ENCODE measurements at places on chromosomes 4 and X.
A peak's percentile ranks its signal among the peaks of the same experiment; 100 is the strongest.

- no peak for DNase-seq
These were observed 551.5 kb upstream of the PITX2 start for GRCh38 chr4:111174331-111174730.

DNA sequence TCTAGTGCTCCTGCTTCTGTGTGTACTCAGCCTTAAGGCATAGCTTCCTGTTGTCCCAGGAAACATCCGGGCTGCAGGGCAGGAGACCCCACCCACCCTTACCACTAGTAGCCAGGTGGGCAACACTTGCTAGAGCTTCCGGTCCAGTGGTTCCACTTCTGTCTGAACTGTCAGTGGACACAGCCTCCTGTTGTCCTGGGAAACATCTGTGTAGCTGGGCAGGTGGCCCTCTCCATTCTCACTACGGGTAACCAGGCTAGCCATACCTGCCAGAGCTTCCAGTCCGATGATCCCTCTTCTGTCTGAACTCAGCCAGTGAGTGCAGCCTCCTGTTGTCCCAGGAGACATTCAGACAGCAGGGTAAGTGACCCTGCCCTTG is 372.2 kb downstream of the INPP4B start:
- no peak for DNase-seq

GRCh38 chrX:17596546-17597205 is 140.6 kb upstream of the SCML1 start:
- DNase-seq, result no peak

DNA sequence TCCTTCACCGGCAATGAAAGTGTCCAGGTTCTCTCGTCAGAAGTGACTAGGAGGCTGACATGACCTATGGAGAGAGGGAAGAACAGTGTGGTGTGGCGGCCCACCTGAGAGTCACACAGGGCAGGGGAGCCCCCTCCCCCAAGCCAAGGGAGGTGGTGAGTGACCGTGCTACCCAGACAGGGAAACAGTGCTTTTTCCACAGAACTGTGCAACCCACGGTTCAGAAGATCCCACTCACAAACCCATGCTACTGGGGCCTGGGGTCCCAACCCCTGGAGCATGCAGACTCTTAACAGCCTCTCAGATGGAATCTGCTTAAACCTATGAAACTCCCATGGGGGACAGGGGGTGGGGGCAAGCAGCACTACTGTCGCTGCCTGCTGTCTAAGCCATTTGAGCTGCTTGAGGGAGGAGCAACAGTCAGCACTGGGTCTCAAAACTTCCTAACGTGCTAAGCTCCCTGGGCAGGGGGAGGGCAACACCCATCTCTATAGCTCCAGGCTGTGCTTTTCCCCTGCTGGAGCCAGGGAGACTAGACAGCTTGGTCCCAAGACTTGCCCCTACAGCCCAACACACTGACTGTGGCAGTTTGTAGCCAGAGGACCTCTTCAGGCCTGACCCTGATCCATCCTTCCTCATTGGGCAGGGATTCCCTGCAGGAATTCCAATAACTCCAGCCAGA is 850.4 kb upstream of the AADAT start:
- DNase-seq, result no peak

DNA sequence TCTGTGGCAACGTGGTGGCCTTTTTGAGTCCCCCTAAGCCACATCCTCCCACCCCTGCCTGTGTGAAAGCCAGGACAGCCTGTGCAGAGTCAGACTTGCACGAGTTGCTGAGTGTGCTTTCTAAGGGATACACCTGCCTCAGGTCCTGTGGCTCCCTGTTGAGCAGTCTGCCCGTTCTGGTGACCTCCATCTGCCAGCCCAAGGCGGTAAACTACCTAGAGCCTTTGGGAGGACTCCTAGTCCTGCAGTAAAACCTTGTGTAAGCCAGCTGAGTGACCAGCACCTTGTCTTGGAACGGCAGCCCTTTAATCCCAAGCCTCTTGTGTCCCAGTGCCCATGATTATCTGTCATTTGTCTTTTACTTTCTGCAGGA is 69.3 kb downstream of the NBDY start:
- DNase-seq, result no peak

DNA sequence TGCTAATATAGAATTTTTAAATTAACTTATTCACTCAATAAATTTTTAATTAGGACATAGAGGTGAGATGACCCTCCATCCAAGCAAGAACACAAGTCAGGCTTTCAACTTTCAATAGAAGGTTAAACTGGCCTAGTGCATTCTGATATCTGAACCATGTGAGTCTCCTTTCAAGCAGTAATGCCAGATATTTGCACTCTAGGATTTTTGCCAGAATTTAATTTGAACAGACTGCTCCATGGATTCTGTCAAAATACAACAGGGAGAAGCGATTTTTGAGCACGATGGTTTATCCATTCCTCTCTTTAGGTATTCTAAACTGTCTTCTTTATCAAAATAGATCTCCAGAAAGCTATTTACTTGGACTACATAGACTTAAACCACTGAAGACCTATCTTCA is 72.0 kb upstream of the DCLK2 start:
- DNase-seq, result no peak

- no peak for DNase-seq
These were observed 21.2 kb downstream of the FGFBP1 start for GRCh38 chr4:15917297-15917696.

DNA sequence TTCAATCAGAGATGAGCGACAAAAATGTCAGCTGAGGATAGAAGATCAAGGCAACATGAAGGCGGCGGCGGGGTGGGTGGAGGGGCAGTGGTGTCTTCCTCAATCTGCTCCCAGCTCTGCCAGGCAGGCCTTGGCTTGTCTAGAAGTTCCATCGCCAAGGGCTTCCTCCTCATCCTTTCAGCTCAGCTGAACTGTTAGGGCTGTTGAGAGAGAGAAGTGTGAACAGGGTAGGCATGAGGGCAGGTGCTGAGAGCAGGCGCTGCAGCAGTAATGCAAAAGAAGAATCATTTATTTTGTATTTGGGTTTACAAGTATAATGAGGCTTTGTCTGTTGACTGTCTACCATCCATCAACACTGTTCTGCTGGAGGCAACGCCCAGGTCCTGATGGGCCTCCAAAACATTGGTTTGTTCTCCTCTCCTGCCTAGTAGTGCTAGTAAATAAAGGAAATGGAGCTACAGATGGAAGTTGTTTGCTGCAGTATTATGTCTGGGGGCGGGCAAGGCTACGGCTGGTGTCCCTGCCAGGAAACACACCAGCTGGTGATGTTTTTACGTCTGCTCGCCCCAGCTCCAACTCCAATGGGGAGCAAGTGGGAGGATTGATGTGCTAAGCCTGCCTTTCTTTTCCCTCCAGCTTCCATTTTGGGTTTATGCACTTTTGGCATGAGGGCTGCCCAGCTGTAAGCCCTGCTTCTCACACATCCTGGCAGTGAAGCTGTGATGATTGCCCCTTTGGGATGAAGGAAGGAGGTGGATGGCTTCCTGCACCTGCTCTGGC is 139.4 kb upstream of the BOD1L1 start:
- no peak for DNase-seq

DNA sequence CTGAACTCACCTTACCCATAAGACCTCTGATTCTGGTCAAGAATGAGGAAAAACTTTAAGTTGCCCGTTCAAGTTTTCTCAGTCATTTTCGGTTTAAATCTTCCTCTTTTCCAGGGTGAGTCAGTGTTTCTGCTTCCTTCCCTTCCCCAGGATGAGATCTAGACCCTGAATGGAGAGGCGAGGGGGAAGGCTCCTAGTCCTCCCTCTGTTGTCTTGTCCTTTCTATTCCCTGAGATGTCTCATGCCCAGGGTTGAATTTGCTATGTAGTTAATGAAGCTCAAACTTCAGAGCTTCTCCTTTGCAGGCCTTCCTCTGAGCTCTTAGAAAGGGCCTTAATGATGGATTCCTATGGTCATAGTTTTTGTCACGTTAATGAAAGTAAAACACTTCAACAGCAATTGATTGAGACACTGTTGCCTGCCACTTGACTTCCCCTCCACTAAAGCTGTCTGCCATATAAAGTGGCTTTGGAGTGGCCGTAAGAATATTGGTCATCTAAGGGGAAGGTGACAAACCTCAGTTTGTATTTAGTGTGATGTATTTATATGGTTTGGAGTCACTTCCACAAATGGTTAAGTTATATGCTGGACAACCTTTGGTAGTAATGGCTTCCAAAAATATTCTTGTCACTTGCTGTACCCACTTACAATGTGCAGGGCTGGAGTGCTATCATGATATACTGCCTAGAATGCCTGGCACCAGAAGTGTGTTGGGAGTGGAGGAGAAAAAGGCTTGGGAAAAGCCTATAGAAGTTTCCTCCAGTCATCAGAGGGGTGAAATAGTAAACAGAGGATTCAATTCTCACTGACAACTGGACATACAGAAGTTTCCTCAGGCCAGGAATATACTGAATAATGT is 24.3 kb upstream of the GPRIN3 start:
- no peak for DNase-seq

GRCh38 chrX:133970076-133970475 is 15.3 kb downstream of the GPC3 start:
- DNase-seq, result no peak

GRCh38 chrX:29229802-29230201 is 642.6 kb downstream of the IL1RAPL1 start:
- no peak for DNase-seq

DNA sequence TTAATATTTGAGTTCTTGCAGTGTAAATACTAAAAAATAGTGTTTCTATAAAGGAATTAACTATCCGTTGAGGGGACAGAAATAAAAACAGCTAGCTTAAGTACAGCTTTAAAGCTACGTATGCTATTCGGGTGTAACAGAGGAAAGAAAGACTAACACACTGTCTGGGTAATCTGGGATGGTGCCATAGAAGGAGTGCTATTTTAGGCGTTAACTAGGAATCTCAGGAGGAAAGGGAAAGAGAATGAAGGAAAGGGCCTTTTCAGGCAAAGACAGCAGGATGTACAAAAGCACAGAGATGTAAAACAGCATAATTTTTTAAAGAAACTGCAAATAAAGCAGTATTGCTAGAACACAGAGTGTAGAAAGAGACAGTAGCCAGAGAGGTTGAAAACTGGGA is 161.8 kb downstream of the RAP1GDS1 start:
- no peak for DNase-seq

GRCh38 chr4:159284733-159285132 is 181.9 kb downstream of the RAPGEF2 start:
- no peak for DNase-seq

GRCh38 chr4:80140194-80140593 is 57.1 kb upstream of the PRDM8 start:
- no peak for DNase-seq

DNA sequence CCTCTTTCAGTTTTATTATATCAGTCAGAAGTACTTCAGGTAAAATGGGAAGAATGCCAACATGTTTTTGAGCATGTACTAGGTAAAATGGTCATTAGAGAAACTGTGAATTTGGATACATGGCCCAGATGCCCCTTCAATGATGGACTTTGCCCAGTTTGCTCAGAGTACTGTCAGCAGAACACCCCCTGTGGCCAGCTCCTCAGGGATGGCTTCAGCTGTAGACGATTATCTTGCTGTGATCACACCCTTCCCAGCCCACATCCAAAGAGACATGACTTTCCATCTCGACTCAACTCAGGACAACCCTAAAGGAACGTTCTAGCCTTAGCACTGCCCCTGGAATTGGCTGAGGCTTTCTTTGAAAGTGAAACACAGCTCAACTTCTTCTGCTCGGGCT is 439.1 kb downstream of the PACRGL start:
- DNase-seq, result no peak

- DNase-seq, result no peak
These were observed 292.6 kb downstream of the IQCM start for GRCh38 chr4:149523039-149523438.

DNA sequence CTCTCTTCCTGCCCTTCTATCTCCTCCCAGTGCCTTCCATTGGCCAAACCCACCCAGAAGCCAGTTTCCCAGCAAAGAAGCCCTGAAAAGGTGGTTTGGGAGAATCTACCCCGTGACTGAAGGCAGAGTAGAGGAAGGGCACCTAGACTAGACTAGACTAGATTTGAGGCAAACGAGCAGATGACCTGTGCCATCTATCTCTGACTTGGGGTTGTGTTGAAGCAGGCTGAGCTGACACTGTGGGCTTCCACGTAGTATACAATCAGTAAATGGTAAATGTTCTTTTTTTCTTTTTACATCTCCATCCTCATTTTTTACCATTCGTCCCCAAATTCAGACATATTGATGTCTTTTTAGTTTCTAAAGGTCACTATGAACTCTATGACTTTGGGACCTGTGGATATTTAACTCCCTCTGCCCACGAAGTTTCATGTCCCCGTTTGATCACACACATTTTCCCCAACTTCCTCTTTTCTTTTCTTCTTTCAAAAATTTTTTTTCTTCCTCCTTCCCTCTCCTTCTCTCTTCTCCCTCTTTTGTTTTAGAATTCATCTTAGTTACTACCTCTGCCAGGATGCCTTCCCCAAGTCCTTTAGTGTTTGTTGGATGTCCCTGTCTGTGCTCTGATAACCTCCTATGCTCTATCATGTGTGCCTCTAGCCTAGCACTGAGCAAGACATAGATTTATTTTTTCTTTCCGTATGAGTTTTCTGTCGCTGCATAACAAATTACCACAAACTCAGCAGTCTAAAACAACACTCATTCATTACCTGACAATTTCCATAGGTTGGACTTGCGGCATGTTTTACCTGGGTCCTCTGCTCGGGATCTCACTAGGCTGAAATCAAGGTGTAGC is 6.2 kb upstream of the AFF1 start:
- no peak for DNase-seq

- peak; percentile 27 for DNase-seq
These were observed 9.3 kb downstream of the PRDM8 start for GRCh38 chr4:80206521-80207171.

DNA sequence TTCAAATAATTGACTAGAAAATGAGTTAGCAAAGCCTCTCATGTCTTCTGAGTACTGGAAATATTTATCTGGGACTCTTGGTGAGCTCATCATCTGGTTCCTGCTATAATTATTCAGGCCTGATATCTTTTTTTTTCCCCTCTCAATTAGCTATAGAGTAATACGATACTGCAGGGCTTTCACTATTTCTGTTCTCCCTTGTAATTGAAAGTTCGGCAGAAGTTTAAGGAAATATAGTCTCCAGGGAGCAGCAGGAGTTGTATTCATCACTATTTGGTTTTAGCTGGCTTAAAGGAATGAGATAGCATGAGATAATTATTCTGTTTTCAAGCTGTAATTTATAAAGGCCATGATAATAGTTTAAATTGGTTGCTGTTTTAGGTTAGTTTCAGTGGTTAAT is 378.6 kb upstream of the EPHA5 start:
- no peak for DNase-seq

GRCh38 chr4:55121246-55121645 is 4.1 kb downstream of the KDR start:
- DNase-seq, result no peak

- DNase-seq, result no peak
These were observed 111.1 kb downstream of the CCNG2 start for GRCh38 chr4:77268108-77268507.

DNA sequence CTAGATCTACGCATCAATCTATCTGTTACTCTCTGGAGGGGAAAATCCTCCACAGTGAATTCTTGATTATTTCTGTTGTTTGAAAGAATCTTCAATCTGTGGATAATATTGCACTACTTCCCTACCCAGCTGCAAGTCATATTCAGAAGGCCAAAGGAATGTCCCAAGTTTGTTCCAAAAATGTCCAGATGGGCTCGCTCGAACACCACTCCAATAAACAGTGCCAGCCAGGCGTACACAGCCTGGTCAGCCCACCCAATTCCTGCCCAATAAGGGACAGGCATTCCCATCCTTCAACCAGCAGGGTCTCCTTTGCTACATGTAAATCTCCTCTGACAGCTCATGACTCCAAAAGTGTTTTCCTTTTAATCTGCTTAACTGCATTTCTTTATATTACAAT is 80.7 kb upstream of the GPM6B start:
- DNase-seq, result no peak
